ENCODE measurements at places on chromosomes 13 and 19.

GRCh38 chr13:53131361-53131760 is 102.7 kb downstream of the OLFM4 start:
- no peak for DNase-seq

DNA sequence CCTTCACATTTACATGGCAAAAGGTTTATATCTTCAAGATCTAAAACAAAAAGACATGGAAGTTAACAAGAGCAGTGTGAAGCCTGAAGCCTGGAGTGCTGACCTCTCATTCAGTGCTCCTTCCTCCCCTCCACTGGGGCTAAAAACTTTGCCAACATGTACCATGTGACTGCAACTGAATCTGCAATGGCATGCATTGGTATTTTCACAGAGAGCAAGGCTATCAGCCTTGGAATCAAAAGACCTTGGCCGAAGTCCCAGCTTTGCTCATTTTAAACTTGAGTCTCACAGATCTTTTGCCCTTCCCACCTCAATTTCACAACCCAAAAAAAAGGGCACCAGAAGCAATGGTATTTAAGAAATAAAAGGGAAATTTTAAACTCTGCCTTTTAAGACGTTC is 325.1 kb downstream of the DCT start:
- DNase-seq = no peak

DNA sequence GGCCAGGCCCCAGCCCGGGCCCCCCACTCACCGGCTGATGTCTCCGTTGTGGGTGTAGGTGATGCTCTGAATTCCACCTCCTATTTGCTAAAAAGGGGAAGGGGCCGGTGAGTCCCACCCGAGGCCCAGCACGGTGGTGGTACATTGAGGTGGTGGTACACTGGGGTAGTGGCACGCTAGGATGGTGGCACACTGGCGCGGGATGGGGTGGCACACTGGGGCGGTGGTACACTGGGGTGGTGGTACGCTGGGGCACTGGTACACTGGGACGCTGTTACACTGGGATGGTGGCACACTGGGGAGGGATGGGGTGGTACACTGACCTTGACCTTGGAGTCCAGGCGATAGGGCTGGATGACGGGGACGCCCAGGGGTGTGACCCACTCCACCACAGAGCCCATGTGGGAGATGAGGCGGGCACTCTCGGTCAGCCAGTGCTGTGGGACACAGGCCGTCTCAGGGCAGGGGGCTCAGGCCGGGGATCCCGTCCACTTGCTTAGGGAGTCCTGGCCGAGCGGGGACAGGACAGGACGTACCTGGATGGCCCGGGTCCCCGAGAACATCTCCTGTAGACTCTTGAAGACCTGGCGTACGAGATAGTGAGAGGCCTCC is 14.6 kb downstream of the POLRMT start:
- no peak for DNase-seq

DNA sequence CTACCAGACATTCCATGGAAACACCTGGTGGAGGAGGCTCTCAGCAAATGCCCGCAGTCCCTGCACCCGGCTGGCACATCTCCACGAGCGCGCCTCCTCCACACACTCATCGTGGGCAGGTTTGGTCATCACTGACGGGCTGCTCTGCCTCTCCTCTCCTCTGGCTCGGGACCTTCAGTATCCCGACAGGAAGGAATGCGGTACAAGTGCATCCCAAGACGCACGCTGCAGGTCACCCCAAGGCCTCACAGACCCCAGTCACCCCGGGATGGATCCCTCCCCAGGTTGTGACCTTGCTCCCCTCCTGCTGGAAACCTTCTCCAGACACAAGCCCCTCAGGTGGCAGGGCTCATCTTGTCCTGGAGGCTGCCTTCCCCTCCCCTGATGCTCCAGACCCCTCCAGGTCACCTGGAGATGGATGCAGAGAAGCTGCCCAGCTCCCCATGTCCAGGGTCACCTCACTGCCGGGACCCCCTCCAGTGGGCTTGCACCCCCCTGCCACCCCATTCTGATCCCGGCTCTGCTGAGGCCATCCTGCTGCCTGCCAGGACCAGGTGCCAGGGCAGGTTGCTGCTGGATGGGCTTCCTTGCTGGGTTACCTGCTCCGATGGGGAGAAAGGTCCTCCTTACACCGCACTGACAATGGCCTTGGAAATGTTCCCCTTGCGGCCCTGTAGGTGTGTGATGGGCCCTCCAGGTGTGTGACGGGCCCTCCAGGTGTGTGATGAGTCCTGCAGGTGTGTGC is 29.9 kb downstream of the C13orf46 start:
- DNase-seq = no peak

DNA sequence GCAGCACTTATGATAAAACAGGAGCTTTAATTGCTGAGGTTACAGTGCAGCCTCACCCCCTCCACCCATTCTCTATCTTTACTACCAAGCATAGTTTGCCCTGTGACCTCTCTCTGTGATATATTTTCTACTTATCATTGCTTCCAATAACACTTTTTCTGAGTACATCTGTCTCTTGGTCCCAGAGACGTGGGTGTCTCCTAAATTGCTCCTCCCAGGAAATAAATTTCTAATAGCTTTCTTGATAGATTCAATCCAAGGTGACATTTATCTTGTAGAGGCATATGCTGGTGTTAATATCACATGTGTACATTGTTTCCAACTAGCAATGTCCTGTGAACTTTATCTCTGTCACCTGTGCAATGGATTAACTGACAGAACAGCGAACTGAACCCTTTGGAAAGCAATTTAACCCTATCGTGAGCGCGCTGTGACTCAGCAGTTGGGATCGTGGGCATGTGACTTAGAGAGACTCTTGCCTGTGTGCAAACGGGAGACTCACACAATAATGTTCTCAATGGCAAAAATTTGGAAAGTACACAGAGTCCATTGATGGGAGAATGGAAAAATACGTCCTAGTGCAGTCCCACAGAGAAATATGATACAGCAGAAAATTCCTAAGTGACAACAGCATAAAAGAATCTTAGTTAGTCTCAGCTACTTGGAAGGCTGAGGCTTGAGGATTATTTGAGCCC is 7.0 kb upstream of the MAP2K2 start:
- no peak for DNase-seq

Measured in spinal cord (tissue), 10 donors.